Left renal cortex interstitium (tissue), 4 donors: ENCODE measurements at places on chromosomes 11 and 22. TPM values are rescaled to one million over a fixed set of nuclear protein-coding genes. Genes with fewer than 3 reads are reported as not detected.

C11orf52 gene
- polyA plus RNA-seq: 9.7 TPM

LGR4 gene
- polyA plus RNA-seq: 120 TPM

SLC17A6 gene
- polyA plus RNA-seq: not detected

POU2AF1 gene
- polyA plus RNA-seq: 1.5 TPM

TUBA8 gene
- 3.0 TPM for polyA plus RNA-seq
